KBM-7 (cell line): ENCODE measurements at places on chromosomes 6 and 20.
A peak's percentile ranks its signal among the peaks of the same experiment; 100 is the strongest.

GRCh38 chr20:59733351-59733750 is 129.0 kb downstream of the PHACTR3 start:
- peak; percentile 53 for DNase-seq

- DNase-seq = no peak
Measured at GRCh38 chr6:79635232-79635543, 4.1 kb downstream of the SH3BGRL2 start.

DNA sequence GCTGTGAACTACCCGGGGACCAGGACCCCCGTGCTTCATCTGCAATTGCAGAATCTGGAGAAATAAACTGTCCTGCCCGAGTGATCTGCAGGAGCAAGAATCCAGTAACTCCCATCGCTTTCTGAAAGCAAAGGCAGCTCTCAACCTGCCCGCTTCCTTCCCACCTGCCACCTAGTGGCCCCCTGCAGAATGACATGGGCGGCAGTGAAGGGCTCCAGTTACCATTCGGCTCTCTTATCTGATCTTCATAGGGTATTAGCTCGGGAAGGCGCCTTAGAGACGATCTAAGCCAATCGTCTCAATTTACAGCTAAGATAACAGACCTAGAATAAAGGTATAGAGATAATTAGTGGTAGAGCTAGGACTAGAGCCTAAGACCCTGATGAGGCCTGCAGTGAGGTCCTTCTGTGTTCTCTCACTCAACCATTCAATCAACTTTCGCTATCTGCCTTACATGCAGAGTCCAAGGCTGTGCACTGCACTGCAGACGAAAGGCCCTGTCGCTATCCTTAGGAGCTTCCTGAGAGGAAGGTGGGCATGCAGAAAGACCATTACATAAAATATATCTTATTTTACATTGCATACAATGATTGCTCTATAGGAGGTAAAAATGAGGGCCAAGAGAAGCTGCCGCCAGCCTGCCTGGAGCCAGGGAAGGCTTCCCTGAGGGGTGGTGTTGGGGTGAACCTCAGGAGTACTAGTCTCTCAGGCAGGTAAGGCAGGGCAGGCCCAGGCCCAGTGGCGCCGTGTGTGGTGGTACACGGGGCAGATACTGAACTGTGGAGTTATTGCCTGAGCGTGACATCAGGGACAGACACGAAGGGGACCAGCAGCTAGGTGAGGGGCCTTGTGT is 7.1 kb upstream of the PSMG4 start:
- peak; percentile 90 for DNase-seq

DNA sequence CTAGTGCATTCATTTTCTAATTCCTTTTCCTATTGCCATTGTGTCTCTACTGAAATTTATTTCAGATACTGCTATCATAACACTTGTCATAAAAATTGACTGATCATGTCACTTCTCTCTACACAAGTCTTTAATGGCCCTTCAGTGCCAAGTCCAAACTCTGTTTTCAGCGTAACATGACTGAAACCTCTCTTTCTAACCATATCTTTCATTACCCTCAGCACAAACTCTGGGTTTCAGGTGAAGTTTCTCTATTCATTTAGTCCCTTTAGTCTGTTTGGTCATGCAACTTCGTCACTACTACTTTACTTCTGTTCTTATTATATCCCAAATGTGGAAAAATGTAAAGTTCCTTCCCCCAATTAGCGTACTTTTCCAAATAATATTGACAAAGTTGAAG is 234.9 kb downstream of the OGFRL1 start:
- no peak for DNase-seq

- DNase-seq = no peak
Measured at GRCh38 chr20:33858666-33859065, 47.5 kb downstream of the CHMP4B start.

DNA sequence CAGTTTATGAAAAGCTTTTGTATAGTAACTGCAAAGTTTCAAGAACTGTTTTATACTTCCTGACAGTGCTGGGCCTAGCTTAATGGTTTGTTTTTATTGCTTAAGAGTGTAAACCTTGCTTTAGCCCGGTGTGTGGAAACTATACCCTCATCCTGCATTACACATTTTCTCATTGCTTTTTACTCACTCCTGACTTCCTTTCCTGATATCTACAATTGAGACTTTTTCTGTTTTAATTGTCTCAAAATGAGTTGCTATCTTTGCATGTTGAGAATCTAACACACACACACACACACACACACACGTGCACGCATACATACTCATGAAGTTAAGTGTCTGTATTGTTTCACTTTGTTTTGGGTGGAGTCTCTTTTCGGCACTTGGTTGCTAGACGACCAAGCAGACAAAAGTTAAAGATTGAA is 16.7 kb downstream of the BMP2 start:
- no peak for DNase-seq

DNA sequence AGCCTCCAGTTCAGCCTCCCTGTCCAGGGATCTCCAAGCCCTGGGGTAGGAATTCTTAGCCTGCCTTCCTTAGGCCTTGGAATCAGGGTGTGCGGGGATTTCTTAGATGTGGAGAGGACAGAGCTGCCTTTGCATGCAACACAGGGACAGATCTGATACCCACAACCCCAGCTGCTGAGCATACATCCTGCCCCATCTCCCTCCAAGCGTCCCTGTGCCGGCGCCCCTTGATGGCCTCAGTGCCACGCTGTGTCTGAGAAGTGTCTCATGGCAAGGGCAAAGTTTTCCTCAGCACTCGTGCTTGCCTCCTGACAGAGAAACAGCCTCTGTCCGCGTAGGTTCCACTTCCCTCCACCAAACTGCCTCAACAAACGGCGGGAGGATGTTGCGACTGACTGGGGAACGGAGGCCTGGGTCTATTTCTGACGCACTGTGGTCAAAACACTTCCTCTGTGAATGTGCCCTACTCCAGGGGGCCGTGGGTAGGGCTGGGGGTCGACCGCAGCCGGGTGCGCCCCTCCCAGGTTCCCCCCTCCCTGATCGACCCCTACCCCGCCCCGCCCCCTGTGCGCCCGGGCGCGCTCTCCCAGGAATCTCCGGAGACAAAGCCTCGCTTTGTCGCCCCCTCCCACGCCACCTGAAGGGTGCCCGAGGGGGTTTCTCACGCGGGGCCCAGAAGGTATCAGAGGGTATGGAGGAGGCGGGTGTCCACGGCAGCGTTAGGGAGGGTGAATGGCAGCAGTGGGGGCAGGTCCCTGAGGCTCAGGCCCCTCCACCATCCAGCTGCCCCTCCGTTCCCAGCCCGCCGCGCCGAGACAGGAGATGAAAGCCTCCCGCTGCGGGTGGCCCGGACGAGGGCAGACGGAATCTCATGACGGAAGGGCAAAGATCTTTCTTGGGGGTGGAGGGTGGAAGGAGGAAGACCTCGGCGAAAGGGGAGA is 806 bp downstream of the MICAL1 start:
- peak; percentile 71 for DNase-seq

GRCh38 chr6:154921482-154921881 is 73.6 kb upstream of the TIAM2 start:
- peak; percentile 49 for DNase-seq

GRCh38 chr20:25274481-25274880 is 26.6 kb downstream of the PYGB start:
- no peak for DNase-seq

- DNase-seq = no peak
Measured at GRCh38 chr20:23663180-23663579, 25.4 kb upstream of the CST3 start.

- DNase-seq = no peak
Measured at GRCh38 chr6:151167034-151167433, 72.7 kb upstream of the AKAP12 start.

- no peak for DNase-seq
Measured at GRCh38 chr6:120869397-120869796, 464.9 kb downstream of the TBC1D32 start.

- DNase-seq = no peak
Measured at GRCh38 chr6:157961832-157962575, 19.7 kb upstream of the SYNJ2 start.

DNA sequence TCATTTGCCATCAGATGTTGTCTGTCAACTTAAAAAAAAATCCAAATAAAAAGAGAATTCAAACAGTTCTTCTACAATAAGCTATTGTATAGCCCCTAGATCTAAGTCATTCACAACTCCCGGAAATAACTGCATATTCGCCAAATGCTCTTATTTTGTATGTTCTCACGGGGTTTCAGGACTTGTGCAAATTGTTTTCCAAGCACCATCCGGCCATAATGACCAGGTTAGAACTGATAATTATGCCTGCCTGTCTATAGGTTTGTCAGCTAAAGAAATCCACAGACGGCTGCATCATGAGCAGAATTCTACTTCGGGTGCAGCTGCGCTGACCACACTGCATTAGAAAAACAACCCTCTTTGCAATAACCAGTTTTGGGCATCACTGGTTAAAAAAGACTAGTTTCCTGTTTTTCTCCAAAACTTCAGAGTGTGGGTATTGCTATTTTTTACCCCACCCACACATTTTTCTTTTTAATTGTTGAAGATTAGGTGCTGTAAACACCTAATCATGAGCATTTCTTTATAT is 87.7 kb downstream of the HIVEP2 start:
- no peak for DNase-seq

- no peak for DNase-seq
Measured at GRCh38 chr6:42704251-42704936, 18.0 kb downstream of the PRPH2 start.

GRCh38 chr6:54698974-54699373 is 147.6 kb upstream of the FAM83B start:
- no peak for DNase-seq

GRCh38 chr6:117167520-117168271 is 97.7 kb upstream of the VGLL2 start:
- DNase-seq = no peak

DNA sequence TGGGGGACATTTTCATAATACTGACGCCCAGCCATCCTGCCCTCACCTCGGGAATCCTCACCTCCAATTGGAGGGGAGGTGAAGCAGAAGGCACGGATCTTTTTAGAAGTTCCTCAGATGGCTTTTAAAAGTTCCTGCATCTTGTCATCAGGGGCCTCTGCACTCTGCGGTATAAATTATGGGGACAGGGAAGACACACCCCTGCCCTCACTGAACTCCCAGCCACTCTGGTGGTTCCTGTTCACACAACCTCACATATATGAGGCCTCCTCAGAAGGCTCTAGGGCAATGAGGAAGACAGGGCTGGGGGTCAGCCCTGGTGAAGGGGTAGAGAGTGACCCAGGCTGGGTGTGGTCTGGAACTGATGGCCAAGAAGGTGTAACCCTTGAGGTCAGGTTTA is 187.0 kb downstream of the SOD2 start:
- DNase-seq = no peak

- DNase-seq = no peak
Measured at GRCh38 chr20:11186301-11187008, 512.7 kb upstream of the JAG1 start.

GRCh38 chr6:4178737-4179333 is 43.5 kb upstream of the ECI2 start:
- no peak for DNase-seq

- DNase-seq = no peak
Measured at GRCh38 chr20:40293740-40294139, 395.3 kb downstream of the MAFB start.

GRCh38 chr20:63810730-63811490 is 20.2 kb downstream of the ZBTB46 start:
- DNase-seq = no peak

- no peak for DNase-seq
Measured at GRCh38 chr6:169564453-169565240, 137.2 kb downstream of the WDR27 start.

DNA sequence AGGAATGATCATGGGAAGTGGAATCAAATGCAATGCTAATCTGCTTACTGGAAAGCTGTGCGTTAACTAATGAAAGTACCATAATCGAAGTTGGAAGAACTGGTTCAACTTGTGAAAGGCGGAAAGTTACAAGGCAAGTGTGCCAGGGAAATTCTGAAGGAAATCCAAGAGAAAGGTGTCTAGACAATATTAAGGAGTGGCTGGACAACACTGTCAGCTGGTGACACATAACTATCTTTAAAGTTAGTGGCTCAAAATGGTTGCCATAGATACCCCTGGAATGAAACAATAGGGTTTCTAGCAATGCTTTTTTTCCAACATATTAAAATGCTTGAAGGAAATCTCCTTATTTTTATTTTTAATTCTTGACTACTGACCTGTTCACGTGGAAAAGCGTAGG is 90.4 kb downstream of the BMP2 start:
- DNase-seq = no peak

DNA sequence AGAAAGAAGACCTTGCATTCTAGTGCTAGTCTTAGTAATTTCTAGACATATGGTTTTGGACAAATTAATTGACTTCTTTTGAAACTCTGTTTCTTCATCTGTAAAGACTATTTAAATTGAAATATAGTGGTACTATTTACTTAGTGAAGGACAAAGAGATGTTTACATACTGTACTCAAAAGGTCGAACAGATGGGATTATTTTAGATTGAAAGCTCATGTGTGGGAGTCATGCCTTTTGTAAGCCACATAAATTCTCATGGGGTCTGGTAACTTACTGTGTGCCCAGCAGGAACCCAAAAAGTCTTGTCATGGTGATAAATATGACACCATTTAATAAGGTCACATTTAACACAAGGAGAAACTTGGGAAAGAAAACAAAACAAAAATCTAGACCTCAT is 368.2 kb upstream of the CITED2 start:
- DNase-seq = no peak

DNA sequence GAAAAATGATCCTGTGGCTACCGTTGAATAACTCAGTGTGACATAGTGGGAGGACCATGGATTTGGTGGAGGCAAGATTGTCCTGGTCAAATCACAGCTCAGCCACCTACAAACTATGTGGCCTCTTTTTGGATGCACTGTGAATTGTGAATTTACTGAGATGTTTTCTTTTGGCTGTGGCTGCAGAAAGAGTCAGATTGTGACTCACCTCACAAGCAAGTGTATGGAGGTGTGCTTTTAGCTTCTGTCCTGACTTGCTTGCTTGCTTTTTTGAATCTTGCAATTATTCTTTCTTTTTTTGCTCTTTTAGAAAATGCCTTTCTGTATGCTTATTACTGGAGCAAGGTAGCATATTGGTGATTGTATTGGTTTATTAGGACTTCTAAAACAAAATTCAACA is 122.9 kb upstream of the FOXO3 start:
- no peak for DNase-seq

GRCh38 chr6:169141671-169142537 is 111.7 kb downstream of the THBS2 start:
- peak; percentile 35 for DNase-seq

DNA sequence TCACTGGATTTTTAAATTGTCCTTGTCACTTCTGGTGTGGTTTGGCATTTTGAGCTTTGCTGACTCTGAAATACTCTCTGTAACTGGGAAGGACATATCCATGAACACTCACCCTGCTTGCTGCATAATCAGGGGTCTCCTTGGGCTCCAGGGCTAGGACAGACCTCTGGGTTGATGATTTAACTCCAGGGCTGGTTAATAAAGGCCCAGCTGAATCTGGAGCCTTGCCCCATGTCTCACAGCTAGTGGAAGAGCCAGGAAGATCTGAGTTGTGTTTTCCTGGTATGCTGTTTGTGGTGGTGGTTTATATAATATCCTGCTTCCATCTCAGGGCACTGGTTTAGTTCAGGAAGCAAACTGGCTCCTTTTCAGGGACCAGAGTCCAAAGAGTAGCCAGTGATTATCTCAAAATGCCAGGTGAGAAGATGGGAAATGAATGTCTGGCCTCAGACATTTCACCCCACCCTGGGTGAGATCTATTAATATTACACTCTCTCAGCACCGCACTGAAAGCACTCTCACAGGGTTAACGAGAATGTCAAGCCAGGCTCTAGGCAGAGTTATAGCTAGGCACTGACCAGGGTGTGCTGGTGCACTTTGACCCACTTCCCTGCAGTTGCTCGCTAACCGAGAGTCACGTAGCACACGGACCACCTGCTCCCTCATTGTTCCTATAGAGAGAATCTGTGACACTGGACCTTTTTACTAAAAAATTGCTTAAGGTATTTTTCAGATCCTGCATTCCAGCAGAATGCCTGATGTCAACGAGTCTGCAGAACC is 90.1 kb upstream of the SLC22A16 start:
- no peak for DNase-seq

GRCh38 chr6:27040244-27041042 is 207.1 kb upstream of the PRSS16 start:
- no peak for DNase-seq
